H1 (cell line): ENCODE measurements at places on chromosomes 11 and 22. TPM values are rescaled to one million over a fixed set of nuclear protein-coding genes. Genes with fewer than 3 reads are reported as not detected.

PDE2A gene
- 3.4 and 5.0 TPM in 2 replicates for total RNA-seq

KRTAP5-10 gene
- total RNA-seq = not detected in 2 replicates

DNA sequence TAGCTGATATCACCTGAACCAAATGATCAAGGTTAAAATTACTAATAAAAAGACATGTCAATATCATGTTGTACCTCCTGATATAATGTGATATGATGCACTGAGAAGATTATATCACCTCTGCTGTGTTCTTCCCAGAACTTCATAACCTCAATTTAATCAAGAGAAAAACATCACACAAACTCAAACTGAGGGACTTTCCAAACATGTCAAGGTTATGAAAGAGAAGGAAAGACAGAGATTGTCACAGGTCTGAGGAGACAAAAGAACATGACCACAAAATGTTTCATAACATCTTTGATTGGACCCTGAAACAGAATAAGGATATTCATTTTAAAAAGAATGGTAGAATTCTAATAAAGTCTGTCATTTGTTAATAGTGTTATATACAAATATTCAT, 43.0 kb upstream of the CFAP300 start:
- DNase-seq = no peak

GRCh38 chr11:75689863-75690609, 21.2 kb upstream of the MAP6 start:
- no peak for DNase-seq

DNA sequence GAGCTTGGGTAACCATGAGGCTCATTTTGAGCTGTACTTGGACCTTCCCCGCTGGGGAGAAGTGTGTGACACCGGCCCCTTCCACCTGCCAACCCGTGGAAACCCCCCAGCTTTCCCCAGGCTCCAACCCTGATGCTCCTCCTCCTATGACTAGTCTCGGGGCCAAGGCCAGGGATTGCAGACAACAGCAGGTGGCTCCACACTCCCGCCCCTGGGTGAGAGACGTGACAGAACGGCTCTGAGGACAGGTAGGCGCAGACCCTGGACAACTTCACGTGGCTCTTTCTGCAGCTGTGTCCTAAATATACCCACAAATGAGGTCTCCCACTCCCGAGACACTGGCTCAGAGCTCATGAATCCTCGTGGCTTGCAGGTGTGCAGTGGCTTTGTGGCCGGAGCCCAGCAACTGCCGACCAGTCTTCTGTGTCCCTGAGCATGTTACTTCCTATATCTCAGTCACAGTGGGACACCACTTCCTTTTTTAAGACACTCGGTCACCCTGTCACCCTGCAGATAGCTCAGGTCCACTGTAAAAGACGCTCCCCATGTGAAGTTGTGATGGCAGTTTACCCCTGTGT, 55.2 kb downstream of the NECTIN1 start:
- no peak for DNase-seq

DNA sequence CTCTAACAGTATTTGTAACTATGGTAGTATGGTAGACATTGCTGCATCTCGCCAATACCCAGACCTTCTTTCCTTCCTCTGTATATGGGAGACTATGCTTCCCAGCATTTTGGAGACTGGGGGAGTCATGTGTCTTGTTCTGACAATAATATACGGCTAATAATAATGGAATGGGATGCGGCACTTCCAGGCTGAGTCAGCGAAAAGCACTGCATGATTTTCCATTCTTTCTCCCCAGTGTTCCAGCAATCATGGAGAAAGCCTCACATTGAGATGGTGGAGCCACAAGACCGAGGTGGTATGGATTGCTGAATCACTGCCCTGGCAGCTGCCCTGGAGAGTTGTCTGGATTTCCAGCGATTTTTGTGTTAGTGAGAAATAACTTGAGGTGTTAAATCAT, 77.1 kb upstream of the FIBIN start:
- DNase-seq = no peak

DNA sequence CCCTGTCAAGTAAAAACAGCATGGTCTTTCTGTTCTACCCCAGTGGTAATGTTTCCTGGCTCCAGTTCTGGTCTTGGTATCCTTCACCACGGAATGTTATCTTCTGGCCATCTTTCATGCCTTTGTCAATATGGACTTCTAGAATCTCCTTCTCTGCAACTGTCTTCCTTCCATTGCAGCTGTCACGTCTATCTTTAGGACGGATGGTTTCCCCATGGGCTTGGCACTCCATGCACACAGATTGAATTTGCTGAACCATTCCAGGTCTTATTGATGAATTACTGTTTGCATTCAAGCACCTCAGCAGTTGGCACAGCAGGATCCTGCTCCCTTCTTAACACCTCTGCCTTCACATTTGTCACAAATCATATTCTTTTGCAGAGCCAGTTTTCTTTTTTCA, 44.9 kb upstream of the SLC25A18 start:
- no peak for DNase-seq

GRCh38 chr22:36331912-36332622, 55.7 kb downstream of the MYH9 start:
- DNase-seq = no peak

GRCh38 chr11:71917646-71918140, 10.7 kb downstream of the XNDC1N start:
- DNase-seq = no peak

GRCh38 chr11:128653801-128654231, 40.1 kb upstream of the FLI1 start:
- peak; percentile 57 for DNase-seq

DNA sequence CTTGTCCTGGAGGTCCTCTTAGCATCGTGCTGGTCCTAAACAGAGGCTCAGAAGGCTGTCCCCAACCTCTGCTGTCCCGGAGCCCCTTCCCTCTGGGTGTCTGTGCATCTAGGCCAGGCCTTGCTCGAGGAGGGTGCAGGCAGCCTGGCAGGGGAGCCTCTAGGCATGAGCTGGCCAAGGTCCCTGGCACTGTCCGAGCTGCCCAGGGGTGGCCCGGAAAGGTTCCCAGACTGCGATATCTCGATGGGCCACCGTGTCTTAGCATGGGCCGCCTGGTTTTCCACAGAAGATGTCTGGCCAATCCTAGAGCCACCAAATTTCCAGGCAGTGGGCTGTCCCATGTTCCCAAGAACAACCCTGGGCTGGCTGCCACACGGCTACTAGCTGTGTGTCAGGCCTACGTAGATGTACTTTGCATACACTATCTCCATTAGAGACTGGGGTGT, 24.6 kb upstream of the SMIM38 start:
- DNase-seq = no peak

DNA sequence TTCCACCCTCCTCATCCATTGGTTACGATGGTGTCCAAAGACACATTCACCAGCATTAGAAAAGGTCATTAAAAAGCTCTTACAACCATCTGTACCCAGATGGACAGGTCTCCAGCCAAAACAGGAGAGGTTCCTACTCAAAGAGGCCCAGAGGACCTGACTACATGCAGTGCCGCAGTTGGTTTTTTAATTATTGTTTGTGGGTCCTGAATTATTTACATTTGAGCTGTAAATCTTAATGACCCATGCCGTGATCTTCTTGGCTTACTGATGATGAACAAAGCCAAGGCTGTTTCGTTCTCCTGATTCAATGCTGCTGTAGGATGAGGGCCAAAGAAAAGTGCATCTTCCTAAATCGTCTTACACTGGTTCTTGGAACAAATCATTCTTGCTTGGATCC, 83.7 kb downstream of the CADM1 start:
- no peak for DNase-seq

DNA sequence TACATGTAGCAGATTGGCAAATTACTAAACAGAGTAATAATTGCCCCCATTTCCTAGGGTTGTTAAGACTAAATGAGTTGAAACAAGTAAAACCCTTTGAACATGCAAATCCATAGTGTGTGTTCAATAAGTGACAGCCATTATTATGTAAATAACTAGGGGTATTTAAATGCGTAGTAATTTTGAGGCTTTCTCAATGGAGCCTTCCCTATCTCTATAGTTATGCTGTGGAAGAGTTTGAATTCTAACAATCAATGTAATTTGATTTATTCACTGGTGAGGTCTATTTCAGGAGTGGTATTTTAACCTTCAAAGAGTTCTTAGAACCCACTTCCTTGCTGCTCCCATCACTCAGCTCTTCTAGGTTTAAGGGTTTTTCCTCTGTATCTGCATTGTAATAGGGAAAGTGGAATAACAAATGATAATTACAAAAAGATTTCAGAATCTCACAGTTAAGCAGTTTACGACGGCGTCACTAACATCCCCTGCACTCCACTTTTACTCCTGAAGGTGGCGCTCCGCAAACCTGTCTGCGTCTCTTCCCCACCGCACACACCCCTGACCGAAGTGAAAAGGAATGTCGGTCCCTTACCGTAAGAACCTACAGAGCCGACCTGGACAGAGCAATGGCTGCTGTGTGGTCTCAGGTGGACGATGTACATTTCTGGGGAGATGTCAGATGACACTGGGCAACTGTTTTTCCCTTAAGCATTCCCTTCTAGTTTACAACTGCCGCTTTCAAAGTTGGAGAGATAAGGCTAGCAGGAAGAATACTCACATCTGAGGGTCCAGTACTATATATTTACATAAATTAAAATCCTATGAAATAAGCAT, 80.8 kb downstream of the ZC3H12C start:
- DNase-seq = peak; percentile 69

DNA sequence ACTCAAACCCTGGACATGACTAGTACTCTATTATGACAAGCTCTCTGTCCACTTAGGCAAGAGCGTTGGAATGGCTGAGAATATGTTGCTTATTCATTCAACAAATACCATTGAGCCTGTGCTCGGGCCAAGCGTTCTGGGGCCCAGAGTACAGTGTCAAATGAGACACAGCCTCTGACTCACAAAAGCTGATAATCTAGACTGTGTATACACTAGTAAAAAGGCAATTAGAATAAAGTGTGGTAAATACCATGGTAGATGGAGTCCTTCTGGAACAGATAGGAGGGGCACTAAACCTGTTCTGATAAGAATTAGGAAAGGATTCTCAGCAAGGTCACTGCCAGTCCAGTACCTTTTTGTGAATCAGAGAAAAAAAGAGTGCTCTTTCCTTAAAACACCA, 24.7 kb downstream of the KCNE3 start:
- DNase-seq = no peak

- DNase-seq = no peak
These were observed 9.2 kb upstream of the RBM14 start for GRCh38 chr11:66607126-66607834.
